ENCODE measurements at places on chromosomes 16 and 17.

- no peak for ATAC-seq
Observed at GRCh38 chr16:17827313-17827712, 356.6 kb upstream of the XYLT1 start.

GRCh38 chr16:48210747-48211146 is 33.4 kb upstream of the LONP2 start:
- no peak for ATAC-seq

GRCh38 chr17:67571478-67571877 is 146.3 kb upstream of the NOL11 start:
- no peak for ATAC-seq

DNA sequence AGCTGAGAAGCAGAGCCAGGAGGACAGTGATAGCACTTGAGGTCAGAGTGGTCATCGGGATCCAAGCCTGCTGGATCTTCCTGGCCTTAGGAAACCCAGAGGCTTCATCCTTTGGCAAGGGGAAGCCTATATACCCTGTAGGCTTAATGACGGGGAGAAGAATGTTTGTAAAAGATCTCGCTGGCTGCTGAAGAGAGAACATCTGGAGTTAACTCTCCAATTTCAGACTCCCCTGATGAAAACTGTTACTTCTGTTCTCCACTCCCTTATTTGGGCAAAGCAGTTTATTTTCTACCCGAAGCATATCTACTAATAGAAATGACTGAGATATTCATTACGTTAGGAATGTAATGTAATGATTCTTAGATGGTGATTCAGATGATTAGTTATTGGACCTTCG is 487.0 kb downstream of the CDH13 start:
- ATAC-seq = no peak

DNA sequence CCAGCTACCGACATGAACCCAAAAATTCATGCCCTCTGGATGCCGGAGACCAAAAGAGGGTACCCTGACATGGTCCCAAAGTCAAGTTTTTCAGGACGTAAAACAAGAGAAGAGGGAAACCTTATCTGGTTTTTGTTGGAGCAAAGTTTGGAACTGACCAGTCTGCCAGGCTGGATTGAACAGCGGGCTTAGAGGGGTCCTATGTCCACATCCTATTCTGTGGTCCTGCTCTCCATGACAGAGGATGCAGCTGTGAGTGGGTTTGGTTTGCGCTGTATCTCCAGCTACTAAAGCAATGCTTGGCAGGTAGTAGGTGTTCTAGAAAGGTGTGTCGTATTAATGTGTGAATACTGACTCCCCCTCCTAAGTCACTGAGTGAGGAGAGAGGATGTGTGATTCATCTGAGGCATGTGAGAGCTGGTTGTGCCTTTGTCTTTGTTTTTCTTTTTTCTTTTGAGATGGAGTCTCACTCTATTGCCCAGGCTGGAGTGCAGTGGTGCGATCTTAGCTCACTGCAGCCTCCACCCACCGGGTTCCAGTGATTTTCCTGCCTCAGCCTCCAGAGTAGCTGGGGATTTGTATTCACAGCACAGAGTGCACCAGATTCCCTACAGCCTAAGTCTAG is 31.0 kb downstream of the PMM2 start:
- ATAC-seq = peak; percentile 92

DNA sequence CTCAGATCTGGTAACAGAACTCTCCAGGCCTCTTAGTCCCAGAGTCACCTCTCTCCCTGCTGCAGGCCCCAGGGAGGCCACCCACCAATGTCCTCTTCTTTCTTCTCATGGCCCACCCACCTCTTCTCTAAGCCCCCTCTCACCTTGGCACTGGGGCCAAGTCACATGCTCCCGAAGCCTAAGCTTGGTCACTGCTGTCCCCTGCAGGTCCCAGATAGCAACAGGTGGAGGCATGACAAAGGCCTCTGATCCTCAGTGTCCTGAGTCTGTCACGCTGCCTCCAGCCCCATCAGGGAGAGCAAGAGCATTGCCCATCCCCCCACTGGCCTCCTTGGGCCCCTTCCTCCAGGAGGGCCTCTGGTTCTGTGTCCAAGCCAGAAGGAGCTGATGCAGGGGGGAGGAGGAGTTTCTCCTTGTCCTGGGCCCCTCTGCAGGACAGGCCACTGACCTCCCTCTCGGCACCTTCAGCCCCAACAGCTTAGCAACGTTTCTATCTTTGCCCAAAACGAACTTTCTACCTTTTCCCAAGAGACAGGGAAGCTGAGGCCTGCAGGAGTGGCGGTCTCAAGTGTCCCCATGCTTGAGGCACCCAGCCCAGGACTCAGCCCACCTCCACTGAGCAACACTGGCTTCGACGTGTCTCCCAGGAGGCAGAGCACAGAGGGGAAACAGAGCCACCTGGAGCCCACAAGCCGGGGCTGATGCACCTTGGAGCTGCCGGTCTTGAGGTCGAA is 8.6 kb downstream of the P2RX1 start:
- ATAC-seq = no peak

DNA sequence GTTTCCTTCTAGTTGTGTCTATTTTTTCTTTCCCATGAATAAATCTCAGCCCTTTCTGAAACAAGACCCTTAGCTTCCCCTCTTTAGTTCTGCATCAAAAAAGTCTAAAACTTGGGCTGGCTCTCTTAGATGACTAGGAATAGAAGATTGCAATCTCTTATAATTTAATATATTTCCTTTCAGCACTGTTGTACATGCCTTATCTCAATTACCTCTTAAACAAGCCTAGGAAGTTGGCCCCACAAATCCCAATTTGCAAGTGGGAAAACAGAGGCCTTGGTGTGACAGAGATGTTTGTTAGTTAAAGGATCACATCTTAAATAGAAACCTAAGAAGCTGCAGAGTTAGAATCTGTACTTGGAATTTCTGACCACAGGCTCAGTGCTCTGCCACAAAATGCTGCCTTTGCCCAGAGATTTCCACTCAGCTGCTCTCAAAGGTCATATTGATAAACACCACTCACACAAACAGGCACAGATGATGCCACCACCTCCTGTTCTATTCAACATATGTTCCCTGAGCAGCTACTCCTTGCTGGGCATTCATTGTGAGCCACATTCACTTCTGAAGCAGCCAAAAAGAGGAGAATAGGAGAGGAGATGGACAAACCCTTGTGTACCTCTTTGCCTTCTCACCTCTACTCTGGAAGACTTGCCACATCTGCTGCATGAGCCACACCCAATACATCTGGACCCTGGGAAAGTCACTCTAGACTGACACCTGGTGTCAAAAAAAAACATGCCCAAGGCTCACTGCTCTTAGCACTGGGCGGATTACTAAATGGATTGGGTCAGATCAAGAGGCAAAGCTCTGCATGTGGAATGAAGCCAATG is 5.5 kb downstream of the CCDC182 start:
- peak; percentile 80 for ATAC-seq

- ATAC-seq = no peak
Observed at GRCh38 chr17:27265333-27265732, 28.6 kb upstream of the WSB1 start.

GRCh38 chr17:50218771-50219315 is 17.4 kb upstream of the COL1A1 start:
- no peak for ATAC-seq

GRCh38 chr17:7122381-7122780 is 7.8 kb upstream of the ASGR2 start:
- no peak for ATAC-seq

GRCh38 chr17:3835410-3836229 is 10.4 kb downstream of the NCBP3 start:
- ATAC-seq = no peak
